ENCODE measurements at places on chromosomes 2 and 18.

DNA sequence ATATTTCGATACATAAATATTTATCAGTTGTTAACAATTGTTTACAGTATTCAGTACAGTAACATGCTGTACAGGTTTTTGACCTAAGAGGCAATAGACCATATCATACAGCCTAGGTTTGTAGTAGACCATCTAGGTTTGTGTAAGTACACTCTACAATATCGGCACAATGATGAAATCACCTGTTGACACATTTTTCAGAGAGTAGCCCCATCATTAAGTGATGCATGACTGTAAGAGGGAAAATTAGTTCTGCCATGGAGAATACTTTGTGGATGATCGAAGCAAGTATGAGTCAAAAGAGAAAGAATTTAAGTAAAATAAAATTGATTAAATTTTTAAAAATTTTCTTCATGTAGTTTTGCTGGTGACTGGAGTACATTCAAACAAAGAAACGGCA is 32.6 kb downstream of the VIT start:
- DNase-seq, result no peak

DNA sequence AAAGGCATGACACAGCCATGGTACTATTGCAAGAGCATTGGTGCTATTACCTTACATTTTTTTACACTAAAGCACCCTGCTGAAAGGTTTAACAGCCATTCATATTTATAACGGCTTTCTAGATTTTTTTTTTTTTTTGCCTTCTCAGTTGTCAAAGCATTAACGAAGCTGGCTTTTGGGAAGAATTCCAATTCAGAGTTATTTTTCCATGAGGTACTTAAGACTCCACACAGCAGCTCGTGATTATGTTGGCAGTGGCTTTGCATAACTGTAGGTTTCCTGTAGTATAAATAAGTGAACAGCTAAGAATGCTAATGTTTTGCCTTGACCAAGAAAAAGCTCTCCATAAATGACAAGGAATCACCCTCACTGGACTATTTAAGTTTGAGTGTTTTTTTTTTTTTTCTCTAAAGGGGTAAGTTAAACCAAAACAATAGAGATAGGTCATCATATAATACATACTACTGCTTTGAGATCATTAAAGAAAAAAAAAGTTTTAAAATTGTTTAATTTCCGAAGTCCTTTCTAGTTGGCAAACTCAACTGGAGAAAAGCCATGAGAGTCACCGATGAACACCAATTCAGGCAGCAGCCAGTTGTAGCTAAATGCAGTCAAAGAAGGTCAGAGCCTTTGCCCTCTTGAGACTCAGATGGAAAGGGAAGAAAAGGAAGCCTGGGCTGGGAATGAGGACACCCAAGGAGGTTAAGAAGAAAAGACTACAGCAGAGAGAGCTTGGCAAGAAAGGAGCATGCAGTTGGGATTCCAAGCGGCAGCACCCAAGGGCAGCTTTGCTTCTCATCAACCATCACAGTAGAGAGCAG is 187.4 kb upstream of the NCKAP5 start:
- peak; percentile 27 for DNase-seq

DNA sequence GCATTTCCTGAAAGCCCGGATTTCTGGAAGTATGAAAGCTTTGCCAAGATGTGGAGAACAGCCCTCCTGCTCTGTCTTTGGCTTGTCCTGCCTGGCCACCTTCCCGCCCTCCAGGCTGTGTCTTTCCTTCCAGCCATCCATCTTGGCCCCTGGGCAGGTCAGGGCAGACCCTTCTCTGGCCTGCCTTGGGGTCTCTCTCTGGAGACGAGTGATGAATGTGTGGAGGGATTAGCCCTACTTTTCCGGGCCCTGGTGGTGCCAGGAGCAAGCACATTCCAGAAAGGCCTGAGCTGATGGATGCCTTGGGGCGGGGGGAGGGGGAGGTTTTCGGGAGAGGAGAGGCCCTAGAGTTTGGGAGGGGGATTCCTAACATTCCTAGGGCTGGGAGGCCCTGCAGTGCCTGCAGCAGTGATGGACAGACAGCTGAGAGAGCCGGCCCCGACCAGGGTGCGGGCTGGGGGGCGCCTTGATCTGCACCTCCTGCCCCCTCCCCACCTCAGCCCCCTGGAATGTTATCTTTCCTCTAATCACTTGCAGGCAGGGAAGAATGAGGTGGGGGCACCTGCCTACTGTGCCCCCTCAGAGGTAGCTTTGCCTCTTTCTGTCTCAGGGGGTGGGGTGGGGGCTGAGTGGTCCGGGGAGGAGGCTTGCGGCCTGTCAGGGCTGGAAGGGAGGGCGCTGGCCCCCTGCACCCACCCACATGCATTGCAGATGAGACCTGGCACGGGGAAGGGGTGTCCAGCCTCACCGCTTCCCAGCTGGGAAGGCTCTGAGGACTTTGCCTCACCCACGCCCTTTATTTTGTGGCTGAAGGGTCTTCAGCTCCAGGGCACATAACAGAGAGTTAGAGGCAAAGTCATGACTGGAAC is 156.2 kb downstream of the DDX1 start:
- no peak for DNase-seq

- no peak for DNase-seq
Measured at GRCh38 chr2:63189026-63189425, 138.4 kb downstream of the OTX1 start.

GRCh38 chr2:205216092-205216491 is 466.2 kb upstream of the NRP2 start:
- DNase-seq, result no peak

DNA sequence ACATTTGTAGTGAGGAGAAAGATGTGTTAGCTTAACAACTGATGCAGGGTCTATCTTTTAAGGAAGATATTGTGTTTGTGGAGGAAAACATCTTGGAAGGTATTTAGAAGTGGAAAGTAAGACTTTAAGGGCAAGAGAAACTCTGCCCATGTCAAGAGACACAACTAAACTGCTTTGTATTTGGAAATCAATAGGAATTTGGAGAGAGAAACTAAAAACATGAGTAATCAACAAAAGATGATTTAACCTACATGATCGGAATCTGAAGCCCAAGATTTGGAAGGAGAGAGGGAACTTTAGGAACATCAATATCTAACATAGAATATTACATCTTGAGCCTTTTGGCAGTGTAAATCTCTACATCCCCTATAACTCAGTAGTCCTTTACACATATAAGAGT is 184.2 kb upstream of the COL3A1 start:
- no peak for DNase-seq

GRCh38 chr2:159362094-159362493 is 75.6 kb upstream of the WDSUB1 start:
- DNase-seq, result no peak

GRCh38 chr2:80722803-80723202 is 418.3 kb upstream of the LRRTM1 start:
- DNase-seq, result no peak

DNA sequence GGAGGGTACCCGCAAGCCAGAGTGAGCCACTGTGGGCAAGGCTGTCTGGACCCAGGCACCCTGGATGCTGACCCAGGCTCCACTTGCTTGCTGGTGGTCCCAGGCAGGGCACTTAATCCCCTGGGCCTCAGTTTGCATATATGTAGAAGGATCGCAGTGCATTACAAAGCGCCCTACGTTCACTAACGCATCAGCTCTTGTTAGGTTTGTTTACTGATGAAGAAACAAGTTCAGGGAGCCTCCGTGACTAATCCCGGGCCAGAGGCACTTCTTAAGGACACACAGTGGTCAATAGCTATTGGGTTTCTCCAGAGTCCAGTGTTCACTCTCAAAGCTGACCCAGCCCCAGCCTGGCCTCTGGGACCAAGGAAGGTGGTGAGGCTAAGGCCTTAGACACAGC is 70.2 kb downstream of the LBH start:
- no peak for DNase-seq

DNA sequence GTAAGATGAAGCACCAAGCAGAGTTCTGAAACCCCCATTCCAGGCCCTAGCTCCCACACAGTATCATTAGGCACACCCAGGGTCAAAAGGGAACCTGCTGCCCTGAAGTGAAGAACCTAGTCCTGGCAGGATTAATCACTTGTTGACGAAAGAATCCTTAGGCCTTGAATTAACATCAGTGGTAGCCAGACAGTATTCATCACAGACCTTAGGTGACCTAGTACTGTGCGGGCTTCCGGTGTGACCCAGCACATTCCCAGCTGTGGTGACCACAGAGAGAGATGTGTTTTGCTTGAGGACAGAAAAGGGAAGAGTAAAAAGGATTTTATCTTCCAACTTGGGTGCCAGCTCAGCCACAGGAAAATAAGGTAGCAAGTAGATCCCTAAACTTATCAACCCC is 1071.4 kb upstream of the FAM98A start:
- DNase-seq, result no peak

GRCh38 chr2:210224941-210225672 is at the start of gene ACADL:
Gene ACADL, minus strand, starts transcription at chr2:210225447. Its CDS starts 184 bp downstream, at chr2:210225263.
- no peak for DNase-seq

DNA sequence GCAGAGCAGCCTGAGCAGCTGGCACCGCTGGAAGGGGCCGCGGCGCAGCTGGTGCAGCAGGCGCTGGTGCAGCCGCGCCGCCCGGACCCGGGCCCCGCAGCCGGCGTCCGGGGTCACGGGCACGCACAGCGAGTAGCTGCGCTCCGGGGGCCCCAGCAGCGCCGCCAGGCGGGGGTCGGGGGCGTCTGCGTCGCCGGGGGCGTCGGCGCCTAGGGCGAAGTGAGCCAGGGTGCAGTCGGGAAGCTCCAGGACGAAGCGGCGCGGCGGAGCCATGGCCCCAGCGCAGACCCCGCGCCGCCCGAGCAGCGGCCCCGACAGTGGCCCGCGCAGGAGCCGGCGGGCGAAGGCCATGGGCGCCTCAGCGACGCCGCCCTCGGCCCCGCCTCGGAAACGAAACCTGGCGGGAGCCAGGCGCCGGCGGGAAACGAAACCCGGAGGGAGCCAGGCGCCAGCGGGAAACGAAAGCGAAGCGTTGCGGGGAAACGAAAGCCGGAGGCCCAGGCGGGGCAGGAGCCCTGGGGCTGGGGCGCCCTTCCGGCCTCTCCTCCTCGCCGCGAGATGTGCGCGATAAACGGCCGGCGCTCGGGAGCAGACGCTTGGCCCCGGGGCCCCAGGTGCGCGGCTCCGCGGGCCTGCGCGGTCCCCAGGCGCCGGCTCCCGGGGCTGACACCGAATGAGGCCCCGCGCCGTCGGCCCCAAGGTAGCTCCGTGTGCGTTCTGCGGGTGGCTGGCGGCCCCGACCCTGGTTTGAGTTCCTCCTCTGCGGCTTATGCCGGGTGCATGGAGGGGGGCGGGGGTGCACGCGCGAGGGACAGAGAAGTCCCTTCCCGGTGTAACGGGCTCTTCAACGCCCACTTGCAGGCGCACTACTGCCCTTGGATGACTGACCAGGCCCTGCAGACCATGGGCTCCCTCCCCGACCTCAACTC is at the start of gene CMPK2:
Gene CMPK2 (minus strand): TSS at position 562 of the 929 bp plus-strand sequence. CDS start 211 bp downstream, at position 351.
- peak; percentile 49 for DNase-seq

GRCh38 chr18:22044474-22045220 is 124.7 kb upstream of the GATA6 start:
- no peak for DNase-seq

All from NCI-H1105 treated with DMSO at 0.1 percent for 48 hours (cell line).